T-helper 1 cell (primary cell): ENCODE measurements at places on chromosomes 16 and 17.

GRCh38 chr17:69565447-69565846 lies 150.9 kb downstream of the MAP2K6 start:
- DNase-seq: no peak

DNA sequence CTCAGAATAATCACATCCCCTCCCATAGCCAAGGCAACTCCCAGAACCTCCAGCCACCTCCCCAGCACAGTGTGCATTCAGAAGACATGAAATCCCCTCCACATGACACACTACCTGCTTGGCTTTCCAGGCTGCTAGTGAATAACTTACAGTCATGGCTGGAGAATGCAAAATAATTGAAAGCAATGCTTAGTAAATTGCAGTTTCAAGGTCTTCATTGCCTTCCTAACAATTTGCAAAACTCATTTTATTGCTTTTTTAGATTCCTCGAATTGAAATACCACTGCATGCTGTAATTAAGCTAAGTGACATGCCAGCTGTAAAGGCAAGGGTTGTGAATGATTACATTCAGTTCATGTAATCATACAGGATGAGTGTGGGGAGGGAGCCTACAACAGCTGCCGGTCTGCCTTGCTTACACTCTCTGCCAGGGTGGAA lies 29.0 kb upstream of the HOXB13 start:
- no peak for DNase-seq

DNA sequence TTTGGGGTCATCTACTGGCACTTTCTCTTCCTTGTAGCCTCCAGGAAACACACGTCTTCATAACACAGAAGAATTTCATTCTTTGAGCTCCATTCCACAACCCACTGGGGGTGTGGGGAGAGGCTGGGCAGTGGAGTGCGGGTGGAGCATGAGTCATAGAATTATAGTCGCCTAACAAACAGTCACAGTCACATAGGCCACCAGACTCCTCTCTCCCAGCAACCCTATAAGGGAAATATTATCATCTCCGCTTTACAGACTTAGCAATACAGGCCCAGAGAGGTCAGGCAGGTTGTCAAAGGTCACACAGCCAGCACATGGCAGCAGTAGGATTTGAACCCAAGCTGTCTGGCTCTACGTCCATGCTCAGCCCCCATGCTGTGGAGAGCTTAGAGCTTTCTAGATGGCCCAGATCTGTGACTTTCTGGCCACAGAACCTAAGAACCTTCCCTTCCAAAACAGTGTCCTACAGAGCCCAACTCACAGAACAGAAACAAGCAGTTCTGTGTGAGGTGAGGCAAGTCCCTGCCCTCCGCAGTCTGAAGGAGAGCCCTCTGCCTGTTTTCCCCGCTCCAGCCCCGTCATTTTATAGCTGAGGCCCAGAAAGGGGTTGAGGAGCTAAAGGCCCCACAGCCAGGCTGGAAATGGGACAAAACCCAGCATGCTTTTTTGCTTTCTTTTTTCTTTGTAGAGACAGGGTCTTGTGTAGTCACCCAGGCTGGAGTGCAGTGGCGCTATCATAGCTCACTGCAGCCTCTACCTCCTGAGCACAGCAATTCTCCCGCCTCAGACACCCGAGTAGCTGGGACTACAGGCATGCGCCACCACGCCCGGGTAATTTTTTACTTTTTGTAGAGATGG lies 10.7 kb upstream of the LITAF start:
- no peak for DNase-seq

- no peak for DNase-seq
These were observed 744 bp upstream of the PLXDC1 start for GRCh38 chr17:39151943-39152818.

- no peak for DNase-seq
These were observed 4.9 kb downstream of the ZG16B start for GRCh38 chr16:2834968-2835367.

DNA sequence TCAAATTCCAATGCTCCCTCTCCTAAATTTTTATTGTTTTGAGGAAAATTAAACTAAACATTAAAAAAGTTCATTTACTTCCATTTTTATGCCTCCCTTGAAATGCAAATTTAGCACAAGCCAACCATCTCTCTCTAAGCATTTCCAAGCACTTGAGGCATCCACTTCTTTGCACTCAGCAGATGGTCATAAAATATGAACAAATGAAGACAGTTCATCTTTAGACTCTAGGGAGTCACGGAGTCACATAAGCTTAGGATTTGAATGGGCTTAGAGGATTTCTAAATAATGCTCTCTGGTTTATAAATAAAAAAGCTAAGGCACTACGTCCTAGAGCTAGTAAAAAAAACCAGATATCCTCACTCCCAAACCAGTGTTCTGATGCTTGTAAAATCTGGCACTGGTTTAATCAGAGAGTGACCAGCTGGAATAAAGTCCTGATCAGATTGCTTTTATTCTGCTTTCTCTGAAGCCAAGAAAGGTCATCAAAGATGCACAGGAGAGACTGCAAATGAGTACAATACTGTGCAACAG lies 204.2 kb downstream of the CA10 start:
- DNase-seq: no peak

- no peak for DNase-seq
These were observed 2.5 kb downstream of the LGALS9 start for GRCh38 chr17:27633312-27634025.

GRCh38 chr16:27677263-27677662 lies 127.3 kb downstream of the KATNIP start:
- DNase-seq: no peak

GRCh38 chr16:65235339-65236177 lies 113.7 kb upstream of the CDH11 start:
- DNase-seq: no peak

GRCh38 chr16:73019457-73020362 lies 28.2 kb downstream of the ZFHX3 start:
- DNase-seq: no peak

DNA sequence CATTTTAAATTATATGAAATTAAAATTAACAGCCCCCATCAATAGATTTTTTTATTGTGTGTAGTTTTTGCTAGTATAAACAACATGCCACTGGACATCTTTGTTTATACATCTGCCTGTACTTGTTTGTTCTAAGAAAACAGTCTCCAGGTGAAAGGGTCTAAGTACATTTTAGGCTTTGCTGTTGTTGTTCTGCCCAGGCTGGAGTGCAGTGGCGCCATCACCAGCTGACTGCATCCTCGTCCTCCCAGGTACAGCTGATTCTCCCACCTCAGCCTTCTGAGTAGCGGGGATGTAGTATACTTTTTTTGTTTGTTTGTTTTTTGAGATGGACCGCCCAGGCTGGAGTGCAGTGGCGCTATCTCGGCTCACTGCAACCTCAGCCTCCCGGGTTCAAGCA lies 25.5 kb downstream of the C17orf58 start:
- DNase-seq: no peak

- DNase-seq: no peak
These were observed 582.1 kb downstream of the RBFOX1 start for GRCh38 chr16:7914748-7915147.

- no peak for DNase-seq
These were observed 36.4 kb downstream of the CDK5R1 start for GRCh38 chr17:32523017-32523680.

GRCh38 chr16:13680021-13680889 lies 239.7 kb upstream of the ERCC4 start:
- no peak for DNase-seq

- DNase-seq: no peak
These were observed 2.7 kb downstream of the NLRP1 start for GRCh38 chr17:5581655-5582054.

GRCh38 chr16:83137326-83137781 lies 510.6 kb downstream of the CDH13 start:
- no peak for DNase-seq

DNA sequence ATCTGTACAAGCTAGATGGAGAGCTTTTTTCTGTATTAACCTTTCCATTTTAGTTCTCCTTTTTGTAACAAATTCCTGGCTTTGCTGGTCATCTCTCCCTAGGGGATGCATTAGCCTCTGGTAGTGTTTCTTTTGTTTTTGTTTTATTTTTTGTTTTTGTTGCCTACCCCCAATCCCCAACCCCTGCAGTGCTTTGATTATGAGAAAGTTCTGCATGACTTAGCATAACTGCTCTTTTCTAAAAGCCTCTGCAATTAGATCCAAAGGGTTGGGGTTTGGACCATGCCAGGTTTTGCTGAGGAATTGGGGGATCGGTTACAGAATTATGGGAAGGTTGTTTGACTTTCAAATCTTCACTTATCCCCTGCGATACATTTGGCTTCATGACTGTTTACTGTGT lies 98.2 kb downstream of the ADAMTS18 start:
- no peak for DNase-seq
